EL (cell line): ENCODE measurements at places on chromosomes 11 and 22.

- DNase-seq = peak; percentile 95
Measured at GRCh38 chr11:20387261-20388095, at the start of gene PRMT3. Gene PRMT3, plus strand, starts transcription at chr11:20387716. Its CDS starts 31 bp downstream, at chr11:20387747.

DNA sequence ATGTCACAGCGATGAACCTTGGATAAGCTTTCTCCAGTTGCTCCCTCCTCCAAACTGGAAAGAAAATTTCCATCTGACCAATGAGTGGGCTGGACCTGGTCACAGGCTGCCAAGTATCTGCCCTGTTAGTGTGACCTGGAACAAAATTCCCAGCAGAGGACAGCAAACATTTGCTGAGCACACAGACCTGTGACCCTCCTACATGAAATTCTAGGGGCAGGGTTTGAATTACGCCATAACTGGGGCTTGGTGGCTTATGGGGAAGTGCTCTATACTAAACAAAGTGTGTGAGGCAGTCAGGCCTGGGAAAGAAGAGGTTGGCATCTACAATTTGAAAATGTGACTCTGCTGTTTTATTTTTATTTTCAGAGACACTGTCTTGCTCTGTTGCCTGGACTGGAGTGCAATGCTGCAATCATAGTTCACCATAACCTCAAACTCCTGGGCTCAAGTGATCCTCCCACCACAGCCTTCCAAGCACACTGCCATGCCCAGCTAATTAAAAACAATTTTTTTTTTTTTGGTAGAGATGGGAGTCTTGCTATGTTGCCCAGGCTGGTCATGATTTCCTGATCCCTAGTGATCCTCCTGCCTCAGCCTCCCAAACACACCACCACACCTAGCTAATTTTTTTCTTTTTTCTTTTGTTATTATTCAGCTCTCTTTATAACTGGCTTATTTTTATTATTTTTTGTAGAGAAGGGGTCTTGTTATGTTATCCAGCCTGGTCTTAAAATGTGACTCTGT is 13.6 kb upstream of the XBP1 start:
- no peak for DNase-seq

DNA sequence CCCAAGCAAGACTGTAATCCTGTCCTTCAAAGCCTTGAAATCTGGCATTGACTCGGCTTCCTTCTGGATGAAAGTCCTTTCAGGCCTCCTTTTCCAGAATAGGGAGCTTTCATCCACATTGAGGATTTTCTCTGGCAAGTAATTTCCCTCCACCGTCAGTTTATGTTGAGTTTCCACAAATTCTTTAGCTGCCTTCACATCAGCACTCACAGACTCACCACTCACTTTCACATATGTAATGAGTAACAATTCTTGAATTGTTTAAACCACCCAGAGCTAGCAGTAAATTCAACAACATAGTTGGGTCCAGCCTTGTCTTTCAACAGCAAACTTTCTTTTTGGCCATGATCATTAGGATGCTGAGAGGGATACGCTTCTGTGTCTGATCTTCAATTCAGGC is 84.3 kb upstream of the PRDM11 start:
- DNase-seq = no peak

DNA sequence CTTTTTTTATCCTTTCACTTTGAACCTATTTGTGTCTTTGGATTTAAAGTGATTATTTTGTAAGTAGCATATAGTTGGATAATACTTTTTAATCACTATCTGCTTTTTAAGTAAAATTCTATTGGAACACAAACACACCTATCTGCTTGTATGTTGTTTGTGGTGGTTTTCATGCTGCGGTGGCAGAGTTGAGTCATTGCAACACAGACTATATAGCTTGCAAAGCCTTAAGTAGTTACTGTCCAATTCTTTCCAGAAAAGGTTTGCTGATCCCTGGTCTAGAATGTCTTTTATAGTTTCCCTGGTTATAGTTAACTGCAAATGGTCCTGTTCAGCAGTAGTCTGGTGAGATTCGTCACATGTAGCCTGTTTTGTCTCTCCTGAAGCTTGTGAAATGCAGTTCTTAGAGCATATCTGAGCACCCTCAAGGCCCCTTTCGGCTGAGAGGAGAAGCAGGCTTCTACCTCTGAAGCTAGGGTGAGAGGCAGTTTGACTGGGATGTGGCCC is 21.5 kb downstream of the SHANK3 start:
- no peak for DNase-seq

- DNase-seq = no peak
Measured at GRCh38 chr22:21922370-21923162, 30.1 kb downstream of the PPM1F start.

- no peak for DNase-seq
Measured at GRCh38 chr22:30185549-30185948, 61.0 kb downstream of the LIF start.

DNA sequence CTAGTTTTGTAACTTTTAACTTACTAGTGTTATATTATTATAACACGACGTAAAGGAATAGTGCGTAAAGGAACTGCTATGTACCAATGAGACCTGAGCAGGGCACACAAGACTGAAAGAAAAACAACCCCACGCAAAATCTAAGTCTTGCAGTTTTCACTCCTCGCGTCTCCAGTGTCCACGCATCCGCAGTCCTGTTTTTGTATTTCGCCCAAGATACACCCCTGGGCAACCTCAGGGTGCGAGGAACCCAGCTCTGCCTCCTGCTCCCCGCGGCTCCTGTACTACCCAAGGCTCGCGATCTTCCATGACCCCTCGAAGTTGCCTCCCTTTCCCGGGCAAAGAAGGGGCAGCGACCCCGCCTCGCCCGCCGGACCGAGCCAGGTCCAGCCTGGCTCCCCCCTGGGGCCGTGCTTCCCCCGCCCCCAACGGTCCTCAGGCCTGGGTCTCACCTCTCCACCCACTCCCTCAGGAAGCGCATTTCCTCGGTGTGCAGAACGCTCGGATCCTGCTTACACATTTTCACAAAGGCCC is 393 bp downstream of the ST13 start:
- peak; percentile 36 for DNase-seq

GRCh38 chr22:19062139-19062942 is 59.9 kb downstream of the DGCR2 start:
- DNase-seq = no peak

DNA sequence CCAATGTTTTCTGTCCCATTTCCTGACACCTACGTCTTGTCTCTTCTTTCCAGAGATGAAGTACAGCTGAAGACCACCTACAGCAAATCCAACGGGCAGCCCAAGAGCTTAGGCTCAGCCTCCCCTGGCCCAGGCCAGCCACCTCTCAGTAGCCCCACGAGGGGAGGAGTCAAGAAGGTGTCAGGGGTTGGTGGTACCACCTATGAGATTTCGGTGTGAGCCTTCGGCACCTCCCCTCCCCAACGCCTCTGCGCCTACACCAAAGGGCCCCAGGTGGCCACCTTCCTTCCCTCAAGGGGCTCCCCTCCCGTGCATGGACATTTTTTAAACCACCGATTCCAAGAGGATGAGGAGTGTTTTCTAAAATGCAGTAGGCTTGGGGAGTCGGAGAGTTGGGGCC is 12.2 kb downstream of the MED19 start:
- no peak for DNase-seq

DNA sequence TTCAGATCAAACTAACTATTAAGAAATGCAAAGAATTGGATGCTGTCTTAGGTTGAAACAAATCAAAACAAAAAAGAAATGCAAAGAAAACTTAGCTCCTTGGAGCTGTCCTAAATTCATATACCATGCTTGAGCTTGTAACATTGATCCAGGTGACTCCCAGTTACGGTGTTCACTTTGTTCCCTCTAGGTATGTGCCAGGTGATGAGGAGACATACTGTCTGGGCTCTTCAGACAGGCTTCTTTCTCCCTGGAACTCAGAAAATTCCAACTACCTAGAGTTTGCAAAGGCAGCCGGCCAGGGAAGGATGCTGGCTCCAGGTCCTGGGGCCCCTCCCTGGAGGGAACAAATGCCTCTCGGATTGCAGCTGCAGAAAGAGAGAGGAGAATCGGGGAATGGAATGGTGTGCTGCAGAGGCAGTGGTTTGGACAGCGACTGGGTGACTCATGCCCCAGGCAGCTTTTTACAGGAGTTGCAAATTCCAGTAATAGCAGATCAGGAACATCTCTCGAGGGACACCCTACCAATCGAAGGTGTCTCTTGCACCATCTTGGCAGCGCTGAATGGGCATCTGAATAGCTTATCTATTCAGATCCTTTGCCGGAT is 12.3 kb upstream of the ASPHD2 start:
- DNase-seq = peak; percentile 91

DNA sequence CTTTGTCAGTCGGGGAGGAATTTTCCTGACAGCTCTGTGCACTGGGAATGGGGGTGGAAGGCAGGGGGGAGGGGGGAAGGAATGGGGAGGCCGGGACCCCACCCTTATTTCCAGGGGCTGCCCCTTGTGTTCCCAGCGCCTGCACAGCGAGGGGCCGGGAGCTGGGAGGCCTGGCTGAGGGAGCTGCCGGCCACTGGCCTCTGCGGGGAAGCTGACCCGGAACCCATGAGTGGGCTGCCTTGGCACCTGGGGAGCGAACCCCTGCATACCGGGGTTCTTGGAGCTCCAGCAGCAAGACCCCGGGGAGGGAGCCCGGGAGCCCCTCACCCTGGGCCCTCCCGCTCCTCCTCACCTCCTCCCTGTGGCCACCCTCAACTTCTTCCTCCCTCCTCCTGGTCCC is 3.5 kb downstream of the H19 start:
- DNase-seq = no peak

GRCh38 chr11:65640483-65641296 is 2.8 kb downstream of the SIPA1 start:
- no peak for DNase-seq

DNA sequence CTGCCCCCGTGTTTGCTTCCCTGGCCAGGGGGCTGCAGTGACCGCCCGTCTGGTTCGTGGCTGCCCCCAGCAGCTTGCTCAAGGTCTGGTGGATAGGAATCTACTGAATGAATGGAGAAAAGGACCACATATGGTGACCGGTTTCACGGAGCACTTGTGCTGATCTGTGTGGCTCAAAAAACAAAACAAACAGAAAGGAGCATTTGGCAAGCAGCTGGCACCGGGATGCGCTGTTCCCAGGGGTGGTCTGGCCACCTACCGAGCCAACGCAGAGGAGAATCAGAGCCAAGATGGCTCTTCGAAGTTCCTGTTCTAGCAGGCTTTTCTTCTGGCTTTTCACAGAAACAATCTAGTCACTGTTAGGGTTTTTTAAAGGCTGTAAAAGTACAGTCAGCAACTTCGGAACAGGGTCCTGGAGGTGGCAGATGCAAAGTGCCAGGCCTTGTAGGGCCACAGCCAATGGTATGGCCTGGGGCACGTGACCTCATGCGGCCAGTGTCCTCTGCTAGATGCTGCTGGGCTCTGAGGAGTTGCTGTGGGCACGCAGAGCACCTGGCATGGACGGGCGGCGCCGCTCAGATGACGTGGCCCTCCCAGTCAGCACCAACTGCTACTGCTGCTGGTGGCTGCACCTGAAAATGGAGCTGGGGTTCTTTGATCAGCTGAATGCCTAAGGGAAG is 27.3 kb upstream of the PACSIN2 start:
- no peak for DNase-seq

DNA sequence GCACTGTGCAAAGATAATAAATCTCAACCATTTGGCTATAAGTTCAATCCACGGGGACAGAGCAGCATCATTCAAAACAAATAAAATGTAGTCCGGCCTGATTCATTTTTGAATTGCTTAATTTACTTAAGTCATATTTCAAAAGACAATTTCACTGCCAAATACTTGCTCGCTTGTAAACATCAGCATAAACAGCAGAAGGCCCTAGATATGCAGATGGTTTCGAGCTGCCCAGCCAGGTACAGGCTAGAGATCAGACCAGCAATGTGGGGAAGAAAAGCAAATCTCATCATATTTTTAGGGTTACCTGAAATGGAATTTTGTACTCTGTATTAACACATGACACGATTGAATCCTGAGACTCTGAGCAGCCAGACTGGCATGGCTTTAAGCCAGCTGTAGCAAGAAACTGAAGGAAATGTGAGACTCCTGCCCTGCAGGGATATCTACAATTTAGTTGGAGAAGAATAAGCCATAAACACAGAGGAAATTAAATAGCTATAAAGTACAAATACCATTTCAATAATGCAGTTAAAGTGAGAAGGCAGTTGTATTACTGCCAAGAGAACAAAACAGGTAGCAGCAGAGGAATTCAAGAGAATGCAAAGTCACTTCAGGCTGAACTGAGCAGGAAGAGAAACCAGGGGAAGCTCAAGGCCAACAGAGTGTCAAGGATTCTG is 440.3 kb downstream of the ETS1 start:
- no peak for DNase-seq

GRCh38 chr11:19447150-19447566 is 206.4 kb upstream of the E2F8 start:
- peak; percentile 65 for DNase-seq
